ENCODE measurements at places on chromosomes 5 and 9.

DNA sequence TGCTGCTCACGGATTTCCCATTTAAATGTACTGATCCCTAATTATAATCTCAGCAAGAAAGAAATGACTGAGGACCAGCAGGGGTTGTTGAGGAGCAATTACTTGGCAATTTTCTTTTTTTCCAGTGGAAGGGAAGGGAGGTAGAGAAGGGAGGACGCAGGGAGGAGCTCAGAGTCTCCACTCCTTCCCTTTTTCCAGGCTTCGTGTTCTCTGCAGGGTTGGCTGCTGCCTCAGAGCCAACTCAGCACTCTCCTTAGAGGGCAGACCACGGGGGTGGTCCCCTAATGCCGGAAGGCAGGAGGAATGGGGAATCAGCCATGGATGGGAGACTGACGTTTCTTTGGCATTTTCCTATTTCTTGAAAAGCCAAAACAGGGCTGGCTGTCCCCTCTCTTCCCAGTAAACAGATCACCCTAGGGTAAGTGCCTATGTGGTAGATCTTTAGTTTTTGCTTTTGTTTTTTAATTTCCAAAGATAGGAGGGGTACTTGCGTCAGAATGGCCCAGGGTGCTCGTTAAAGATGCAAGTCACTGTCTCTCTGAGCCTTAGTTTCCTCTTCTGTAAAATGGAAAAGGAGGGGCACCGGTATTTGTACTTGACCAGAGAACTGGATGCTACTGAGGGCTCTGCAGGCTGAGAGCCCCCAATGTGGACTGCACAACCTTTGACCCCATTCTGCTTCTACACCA lies 39.6 kb upstream of the LCP2 start:
- DNase-seq = no peak

GRCh38 chr5:108122702-108123101 lies 259.2 kb downstream of the FBXL17 start:
- DNase-seq = no peak

- DNase-seq = no peak
These were observed 52.9 kb downstream of the RASGEF1C start for GRCh38 chr5:180156141-180156540.

GRCh38 chr5:141437221-141437620 lies 6.9 kb downstream of the PCDHGA12 start:
- no peak for DNase-seq

DNA sequence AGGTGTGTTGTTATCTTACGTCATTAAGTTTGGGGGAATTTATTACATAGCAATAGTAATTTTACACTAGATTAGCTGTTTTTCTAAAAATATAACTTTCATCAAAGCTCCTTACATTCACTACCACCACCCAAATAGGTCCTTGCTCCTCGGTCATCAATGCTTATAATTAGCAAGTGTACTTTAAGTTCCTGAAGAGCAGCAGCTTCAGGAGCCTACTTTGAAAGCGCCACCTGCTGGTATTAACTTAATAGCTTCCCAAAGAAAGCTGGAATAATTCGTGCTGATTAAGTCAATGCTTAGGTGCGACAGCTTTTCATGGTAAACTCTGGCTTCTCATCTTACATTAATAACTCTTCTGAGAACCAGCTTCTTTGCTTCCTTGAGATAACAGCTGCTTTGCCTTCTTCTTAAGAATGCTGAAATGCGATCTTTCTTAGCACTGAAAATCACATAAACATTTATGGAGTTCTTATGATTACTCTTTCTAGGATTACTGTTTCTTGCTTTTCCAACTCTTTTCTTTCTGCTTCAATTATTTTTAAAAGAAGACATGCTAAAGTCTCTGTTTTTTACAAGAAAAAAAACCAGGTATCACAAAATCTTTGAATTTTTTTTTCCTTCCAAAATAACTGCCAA lies 10.0 kb upstream of the C5 start:
- no peak for DNase-seq

GRCh38 chr5:61767231-61768080 lies 435.4 kb downstream of the ZSWIM6 start:
- no peak for DNase-seq

- peak; percentile 68 for DNase-seq
These were observed at the start of gene FGFR4 for GRCh38 chr5:177086654-177087397. Gene FGFR4 (plus strand): TSS chr5:177086915. CDS start chr5:177089603, 2,688 bp downstream.

GRCh38 chr5:110727025-110727314 lies 499 bp upstream of the TMEM232 start:
- no peak for DNase-seq

DNA sequence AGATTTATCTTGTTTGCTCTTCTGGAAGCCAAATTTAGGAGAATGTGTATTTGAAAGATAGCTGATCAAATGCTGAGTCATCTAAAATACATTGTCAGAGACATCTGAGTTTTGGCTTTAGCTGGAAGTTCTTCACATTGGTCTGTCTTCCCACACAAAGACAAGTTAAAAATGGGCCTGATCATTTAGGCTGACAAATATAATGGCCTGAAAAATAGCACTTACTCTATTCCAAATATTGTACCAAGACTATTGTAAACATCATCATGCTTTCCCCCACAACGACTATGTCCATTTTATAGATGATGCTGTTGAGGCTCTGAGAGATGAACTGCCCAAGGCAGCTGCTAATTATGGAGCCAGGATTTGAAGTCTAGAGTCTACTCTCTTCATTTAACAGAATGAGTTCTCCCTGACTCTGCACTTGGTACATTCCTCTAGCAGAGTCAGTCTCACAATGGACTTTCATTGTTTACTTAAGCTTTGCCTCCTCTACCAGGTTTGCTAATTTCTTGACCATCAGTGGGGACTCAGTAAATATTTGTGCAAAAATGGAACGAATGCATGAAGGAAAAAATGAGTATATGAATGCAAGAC lies 619.4 kb upstream of the KLF4 start:
- no peak for DNase-seq

DNA sequence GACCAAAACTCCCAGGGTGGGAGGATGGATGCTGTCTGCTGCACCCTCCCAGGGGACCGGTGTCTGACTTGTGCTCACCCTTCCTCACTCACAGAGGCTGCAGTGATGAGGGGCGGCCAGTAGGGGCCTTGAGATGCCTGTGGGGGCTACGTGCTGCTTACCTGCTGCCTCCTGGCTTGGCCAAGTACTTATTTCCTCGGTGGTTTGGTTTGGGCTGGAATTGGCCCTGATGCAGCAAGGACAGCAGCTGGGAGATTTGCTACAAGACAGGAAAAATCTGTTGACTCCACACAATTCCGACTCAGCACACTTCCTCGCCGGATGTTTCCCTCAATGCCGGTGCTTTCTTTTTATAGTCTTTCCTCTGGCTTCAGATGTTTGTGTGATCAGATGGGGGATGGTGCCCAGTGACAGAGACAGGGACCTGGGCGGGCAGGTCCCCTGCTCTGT lies 6.6 kb downstream of the PCDH12 start:
- peak; percentile 34 for DNase-seq

DNA sequence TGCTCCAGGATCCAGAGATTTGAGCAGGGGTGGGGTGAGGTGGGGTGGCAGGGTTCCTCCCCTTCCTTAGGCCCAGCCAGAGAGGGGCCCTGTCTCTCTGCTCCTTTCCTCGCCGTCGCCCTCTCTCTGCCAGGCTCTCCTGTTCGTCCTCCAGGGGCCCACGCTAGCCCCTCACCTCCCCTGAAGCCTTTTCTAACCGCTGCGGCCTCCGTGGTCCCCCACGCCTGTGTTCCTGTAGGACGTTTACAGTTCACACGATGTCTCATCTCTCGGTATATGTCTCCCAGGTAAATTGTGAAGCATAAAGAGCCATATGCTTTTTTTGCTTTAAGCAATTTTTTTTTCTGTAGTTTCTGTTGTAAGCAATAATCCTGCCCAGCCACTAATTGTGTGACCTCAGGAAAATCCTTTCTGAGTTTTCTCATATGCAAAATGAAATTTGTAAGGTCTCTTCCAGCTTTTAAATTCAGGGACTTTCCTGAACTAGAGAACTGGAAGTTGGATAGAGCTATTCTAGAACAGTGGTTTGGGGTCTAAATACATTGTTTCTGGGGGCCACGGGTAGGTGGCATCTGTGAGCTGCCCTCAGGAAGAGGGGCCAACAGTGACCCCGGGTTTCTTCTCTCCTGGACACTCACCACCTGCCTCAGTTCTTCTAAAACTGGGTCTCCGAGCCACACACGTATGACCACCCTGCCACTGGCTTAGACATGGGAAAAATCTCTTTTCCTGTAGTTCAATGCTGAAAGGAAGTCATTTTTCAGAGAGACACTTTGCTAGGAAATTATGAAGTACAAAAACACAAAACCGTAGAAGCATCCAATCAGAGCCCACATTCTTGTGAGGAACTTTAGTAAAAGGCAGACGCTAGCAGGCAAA lies 50.2 kb upstream of the ZNF366 start:
- peak; percentile 5 for DNase-seq

DNA sequence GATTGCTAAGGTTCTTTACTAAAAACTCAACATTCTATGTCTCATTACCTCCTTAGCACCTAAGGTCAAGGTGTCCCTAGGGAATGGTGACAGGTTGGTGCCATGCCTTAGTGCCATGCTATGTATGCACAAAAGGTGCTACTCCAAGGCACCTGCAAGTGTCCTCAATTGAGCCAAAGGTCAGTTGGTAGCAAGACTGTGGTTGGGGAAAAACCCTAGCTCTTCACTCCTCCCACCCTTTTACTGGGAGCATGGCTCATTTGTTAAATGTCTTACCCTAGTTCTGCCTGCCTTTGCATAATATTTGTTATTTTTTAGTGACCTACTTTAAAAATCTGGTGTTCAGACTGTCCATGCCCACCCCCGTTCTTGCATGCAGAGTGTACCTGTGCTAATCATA lies 17.0 kb downstream of the ACO1 start:
- DNase-seq = no peak

- no peak for DNase-seq
These were observed 77.1 kb downstream of the STRBP start for GRCh38 chr9:123191260-123191659.

- DNase-seq = no peak
These were observed 37.5 kb upstream of the GPR151 start for GRCh38 chr5:146553446-146553845.

- DNase-seq = no peak
These were observed 425.7 kb downstream of the PIK3R1 start for GRCh38 chr5:68641211-68641610.

DNA sequence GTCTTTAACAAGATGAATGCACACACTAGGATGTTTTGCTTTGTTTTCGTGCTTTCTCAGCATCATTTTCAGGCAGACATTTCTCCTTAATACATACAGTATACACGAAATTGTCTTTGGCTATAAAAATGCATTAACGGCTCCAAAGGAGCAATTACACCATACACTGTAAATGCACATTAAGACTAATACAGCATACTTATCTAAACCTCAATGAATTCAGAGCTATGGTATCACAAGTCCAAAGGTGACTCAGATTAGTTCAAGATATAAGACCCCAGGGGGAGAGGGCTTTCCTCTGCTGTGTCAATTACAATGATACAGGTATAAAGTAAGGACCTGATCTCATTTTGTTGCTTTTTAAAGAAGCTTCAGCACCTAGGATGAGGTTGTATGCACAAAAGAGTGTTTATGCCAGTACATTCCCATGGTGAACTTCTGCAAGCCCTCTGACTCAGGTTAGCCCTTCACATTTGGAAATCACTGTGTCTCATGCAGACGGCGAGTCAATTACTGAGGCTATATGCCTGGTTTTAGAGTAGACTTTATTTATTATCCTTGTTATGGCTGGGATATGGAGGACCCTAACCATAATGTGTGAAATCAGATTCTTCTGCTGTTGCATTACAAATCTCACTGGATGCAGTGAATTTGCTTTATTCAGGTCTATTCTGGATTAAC lies 233.3 kb downstream of the ZNF608 start:
- DNase-seq = no peak

- DNase-seq = no peak
These were observed 14.8 kb downstream of the PPP3R2 start for GRCh38 chr9:101579711-101580545.

- DNase-seq = no peak
These were observed 20.0 kb upstream of the TEX48 start for GRCh38 chr9:114701988-114702387.

DNA sequence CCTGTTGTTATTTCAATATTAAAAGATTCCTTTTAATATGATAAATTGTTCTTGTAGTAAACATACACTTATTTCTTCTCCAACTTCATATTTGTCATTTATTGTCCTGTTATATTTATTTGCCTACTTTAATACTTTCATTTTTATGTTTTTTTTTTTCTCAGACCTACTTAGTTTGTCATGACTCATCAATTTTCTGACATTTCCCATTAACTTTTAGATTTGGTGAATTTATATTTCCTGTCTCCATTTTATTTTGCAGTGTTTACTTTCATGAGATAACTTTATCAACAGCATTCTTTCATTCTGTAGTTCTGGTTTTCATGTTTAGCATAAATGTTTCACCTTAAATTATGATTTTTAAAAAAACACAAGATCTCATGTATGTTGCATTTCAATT lies 788.7 kb downstream of the EFNA5 start:
- no peak for DNase-seq

DNA sequence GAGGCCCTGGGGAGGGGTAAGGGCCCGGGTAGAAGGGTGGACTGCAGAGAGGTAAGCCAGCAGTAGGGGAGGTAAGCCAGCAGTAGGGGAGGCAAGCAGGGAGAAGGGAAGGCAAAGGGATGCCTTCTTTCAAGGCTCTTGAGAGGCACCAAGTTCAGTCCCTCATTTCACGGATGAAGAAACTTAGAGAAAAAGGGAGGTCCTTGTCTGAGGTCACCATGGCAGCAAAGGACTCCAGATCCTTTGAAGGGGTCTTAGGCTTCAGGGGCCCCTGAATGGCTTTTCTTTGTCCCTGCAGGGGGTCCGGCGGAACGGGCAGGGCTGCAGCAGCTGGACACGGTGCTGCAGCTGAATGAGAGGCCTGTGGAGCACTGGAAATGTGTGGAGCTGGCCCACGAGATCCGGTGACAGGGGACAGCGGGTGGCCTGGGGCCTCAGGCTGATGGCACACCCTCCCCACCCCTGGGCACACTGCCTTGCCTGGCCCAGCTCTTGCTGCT lies 42.6 kb downstream of the RGS3 start:
- no peak for DNase-seq

DNA sequence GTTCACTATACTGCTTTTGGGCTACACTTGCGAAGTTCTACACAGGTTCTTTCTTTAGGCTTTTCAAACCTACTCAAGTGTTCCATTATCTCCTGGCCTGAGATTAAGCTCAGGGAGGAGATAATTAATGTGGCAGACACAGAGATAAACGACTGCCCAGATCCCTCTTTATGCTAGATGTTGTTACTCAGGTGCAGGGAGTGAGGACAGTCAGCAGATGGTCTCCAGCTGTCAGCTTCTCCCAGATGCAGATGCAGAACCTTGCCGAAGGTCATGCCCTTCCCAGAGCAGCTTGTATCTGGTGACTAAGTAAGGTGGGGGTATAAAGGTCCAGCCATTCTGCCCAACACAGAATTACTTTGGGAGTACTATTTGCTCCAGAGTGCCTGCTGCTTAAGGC lies 166.2 kb downstream of the ZNF462 start:
- no peak for DNase-seq

GRCh38 chr5:58458743-58459145 lies 1.1 kb downstream of the PLK2 start:
- DNase-seq = no peak

DNA sequence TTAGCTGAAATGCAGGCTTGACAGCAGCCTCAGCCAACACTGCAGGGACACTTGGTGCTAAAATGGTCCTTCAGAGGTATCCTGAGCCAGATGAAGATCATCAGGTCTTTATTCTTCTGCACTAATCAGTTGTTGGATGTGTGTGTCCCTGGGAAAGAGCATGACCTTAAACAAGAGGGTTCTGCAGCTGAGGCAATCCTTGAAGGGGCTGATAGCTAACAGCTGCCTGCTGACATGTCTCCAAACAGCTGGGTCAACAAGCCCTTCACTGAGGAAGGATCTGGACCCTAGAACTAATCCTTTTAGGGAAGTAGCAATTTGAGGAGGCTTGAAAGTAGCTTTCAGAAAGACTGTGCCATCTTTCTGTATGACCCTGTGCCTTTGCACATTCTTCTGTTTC lies 376.3 kb upstream of the ACTBL2 start:
- no peak for DNase-seq

Measured in stimulated activated CD4-positive, alpha-beta T cell treated with anti-CD3 and anti-CD28 coated beads, Interleukin-2, amount 100 ng/mL, for 24 hours (primary cell).